Fibroblast of pulmonary artery (primary cell): ENCODE measurements at places on chromosomes 2 and 18.

DNA sequence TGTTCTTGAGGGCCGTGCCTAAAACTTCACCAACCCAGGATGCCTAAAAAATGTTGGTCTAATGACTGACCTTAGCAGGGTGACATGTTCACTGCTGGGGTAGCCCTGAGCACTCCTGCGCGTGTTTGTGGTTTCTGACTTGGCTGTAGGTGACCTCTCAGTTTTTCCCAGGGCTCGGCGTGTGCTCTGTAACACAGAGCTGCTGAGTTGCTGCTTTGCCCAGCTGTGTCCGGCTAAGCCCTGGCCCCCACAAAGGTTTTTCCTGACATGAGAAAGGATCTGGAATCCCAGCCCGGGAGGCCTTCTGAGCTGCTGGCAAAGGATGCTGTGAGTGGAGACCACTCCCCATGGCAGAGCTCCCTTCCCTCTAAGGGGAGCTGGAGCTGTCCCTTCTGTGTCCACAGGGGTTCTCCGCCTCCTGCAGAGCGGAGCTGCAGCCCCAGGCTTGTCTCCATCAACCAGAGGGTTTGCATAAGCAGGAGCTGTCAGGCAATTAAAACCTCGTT lies 52.7 kb downstream of the CRIM1 start:
- peak; percentile 73 for DNase-seq

- DNase-seq, result no peak
Measured at GRCh38 chr2:146128216-146128615, 1608.3 kb upstream of the ZEB2 start.

- no peak for DNase-seq
Measured at GRCh38 chr2:206084870-206085741, 868 bp downstream of the INO80D start.

- DNase-seq, result peak; percentile 91
Measured at GRCh38 chr2:26355038-26355995, 8.7 kb upstream of the ADGRF3 start.

GRCh38 chr2:241038374-241039180 lies 40.2 kb downstream of the SNED1 start:
- DNase-seq, result no peak

GRCh38 chr18:63236406-63236805 lies 83.2 kb downstream of the BCL2 start:
- no peak for DNase-seq

DNA sequence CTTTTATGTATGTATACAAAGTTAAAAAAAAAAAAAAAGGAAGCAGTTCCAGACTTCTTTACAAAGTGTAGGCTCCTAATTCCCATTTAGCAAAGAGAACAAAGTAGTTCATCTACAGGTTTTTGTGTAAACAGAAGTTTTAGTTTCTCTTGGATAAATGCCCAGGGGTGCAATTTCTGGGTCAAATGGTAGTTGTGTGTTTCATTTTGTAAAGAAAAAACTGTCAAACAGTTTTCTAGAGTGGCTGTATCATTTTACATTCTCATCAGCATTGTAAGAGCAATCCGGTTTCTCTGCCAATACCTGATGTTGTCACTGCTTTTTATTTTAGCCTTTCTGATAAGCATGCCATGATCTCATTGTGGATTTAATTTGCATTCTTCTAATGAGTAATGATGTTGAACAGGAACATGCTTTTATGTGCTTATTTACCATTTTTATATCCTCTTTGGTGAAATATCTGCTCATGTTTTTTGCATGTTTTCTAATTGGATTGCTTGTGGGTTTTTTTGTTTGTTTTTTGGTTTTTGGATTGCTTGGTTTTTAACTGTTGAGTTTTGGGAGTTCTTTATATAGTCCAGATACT lies 16.6 kb upstream of the PSME4 start:
- DNase-seq, result peak; percentile 51

DNA sequence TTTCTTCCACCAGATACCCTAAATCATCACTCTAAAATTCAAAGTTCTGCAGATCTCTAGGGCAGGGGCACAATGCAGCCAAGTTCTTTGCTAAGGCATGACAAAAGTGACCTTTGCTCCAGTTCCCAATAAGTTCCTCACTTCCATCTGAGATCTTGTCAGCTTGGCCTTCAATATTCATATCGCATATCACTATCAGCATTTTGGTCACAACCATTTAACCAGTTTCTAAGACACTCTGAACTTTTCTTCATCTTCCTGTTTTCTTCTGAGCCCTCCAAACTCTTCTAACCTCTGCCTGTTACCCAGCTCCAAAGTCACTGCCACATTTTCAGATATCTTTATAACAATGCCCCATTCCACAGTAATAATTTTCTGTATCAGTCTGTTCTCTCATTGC lies 452.6 kb upstream of the TRIB2 start:
- no peak for DNase-seq

DNA sequence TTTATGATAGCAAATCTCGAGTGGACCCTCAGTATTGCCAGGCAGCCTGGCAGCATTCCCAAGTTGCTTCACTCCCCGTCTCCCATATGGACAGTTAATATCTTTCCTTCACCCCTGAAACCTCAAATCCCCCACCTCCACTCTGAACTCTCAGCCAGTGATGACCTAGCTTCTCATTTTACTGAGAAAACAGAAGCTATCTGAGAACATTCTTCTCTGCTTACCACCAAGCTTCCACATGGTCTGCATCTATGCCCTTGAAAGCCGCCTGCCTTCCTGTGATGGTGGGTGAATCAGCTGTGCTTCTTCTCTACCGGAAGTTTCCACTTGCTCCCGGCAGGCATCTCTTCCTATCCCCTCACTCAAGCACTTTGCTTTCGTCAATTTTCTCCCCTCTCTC lies 529.2 kb downstream of the EPHA4 start:
- DNase-seq, result no peak

GRCh38 chr2:233312874-233313273 lies 5.3 kb downstream of the SAG start:
- DNase-seq, result no peak

GRCh38 chr2:148519013-148519412 lies 125.5 kb upstream of the EPC2 start:
- no peak for DNase-seq

- DNase-seq, result peak; percentile 26
Measured at GRCh38 chr2:39732482-39732881, 46.6 kb downstream of the THUMPD2 start.

DNA sequence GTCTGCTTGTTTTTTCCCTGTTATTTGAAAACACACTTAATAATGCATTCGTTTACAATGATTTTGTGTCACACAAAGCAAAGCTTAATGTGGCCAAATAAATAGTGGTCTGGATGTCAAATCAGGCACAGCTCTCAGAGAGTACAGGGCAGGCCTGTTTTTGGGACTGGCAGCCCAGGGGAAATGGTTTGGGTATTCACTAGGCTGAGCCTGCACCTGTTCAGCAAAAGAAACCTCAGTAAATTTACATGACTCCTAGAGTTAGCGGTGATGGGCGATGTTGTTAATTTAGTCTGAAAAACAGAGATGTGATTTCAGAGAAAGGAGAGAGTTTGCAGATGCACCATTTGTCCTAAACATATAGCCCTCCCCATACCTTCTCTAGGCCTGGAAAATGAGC lies 197.1 kb downstream of the ALK start:
- no peak for DNase-seq

GRCh38 chr18:38611036-38611964 lies 1045.7 kb upstream of the CELF4 start:
- no peak for DNase-seq

GRCh38 chr2:217371781-217372213 lies 511.9 kb upstream of the TNP1 start:
- DNase-seq, result no peak

- DNase-seq, result no peak
Measured at GRCh38 chr18:58105206-58105887, 61.3 kb downstream of the NEDD4L start.

DNA sequence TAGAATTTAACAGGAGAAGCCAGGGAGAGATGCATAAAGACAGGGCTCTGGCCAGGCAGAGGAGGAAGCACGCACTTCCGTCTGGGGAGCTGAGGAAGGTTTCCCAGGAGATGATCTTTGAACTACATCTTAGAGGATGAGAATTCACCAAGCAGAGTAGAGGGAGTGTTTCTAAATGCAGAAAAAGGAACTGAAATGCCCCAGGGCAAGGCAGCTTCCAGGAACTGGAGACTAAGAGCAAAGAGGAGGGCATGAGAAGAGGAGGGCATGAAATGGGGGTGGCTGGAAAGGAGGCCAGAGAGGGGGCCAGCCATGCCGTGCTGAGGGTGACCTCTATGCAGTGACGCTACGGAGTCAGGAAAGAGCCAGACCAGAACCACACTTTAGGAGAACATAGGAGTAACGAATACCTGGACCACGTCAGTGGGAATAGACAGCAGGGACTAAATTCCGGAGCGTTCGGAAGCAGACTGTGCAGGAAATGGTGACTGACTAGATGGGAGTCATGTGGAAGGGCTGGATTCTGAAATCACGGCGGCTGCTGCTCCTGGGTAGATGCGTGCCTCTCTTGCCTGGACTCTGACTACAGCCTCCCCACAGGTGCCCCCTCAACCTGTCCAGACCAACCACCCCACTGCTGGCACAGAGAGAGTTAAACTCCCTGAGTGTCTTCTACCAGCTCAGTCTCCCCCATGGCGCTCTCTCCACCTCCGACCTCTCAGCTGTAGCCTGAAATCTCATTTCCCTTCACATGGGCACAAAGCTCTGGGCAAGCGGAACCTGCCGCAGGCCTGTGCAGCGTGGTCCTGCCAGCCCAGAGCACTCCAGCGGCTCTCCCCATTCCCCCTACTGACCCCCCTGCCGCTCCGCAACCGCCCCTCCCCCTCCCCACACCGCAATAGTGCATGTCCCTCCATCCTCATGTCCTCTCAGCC lies 87.0 kb upstream of the RTN4 start:
- DNase-seq, result no peak

DNA sequence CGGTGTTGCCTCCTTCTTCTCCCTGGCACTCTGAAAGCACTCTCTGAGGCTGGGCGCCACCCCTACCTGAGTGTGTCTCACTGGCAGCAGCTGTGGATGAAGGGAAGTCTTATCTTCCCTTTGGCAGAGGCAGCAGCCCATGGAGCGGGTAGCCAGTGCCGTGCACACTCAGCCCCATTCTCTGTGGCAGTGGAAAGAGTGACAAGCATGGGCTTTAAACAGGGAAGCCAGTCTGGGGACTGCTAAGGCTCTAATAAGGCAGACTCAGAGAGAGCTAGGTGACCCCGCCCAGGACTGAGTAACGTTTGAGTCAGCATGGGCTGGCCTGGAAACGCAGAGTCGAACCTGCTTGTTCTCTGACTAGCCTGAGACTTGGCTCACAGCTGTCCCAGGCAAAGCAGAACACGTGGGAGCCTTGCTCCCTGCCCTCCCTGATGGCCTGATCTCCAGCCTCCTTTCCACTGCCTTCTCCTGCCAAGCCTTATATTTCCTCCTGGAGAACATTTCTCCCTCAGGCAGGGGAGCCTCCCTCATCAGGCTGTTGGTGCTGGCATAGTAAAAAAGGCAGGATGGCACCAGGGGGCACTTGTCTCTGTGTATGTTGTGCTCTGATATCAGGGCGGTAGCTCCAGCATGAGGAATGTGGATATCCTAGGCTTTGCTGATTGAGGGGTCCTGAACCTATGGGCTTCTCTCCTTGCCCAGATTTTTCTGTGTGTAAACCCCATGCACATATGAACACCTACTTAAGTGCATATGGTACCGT lies 93.9 kb upstream of the LGALSL start:
- peak; percentile 92 for DNase-seq

DNA sequence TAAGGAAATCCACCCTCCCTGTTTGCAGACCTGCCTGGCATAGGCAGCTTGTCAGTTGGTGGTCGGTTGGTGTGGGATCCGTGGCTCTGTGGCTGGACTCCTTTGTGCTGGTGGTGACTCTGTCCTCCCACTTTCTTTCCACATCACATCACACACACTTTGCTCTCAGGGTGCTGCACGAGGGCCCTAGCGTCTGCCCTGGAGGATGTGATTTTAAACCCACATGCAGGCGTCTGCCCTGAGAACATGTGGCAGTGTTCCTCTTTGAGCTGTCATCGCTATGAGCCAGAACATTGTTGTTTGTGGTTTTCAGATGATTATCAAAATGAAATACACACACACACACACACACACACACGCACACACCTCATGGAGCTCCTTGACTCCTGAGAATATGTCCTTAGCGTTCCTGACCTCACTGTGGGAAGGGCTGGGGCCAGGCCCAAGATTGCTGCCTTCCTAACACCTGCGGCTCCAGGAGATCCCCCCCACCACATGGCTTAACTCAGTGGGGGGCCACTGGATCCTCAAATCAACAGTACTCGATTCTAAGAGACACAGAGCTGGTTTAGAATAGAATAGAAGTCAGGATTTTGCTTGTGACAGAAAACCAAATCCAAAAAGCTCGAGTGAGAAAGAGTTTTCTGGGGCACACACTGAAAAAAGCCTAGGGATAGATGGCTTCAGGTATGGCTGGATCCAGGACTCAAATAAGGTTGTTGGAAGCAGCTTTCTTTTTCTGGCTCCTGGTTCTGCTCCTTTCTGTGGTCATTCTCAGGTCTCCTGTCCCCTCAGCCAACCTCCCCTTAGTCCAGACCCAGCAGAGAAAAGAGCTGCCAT lies 54.8 kb downstream of the RTP5 start:
- no peak for DNase-seq

DNA sequence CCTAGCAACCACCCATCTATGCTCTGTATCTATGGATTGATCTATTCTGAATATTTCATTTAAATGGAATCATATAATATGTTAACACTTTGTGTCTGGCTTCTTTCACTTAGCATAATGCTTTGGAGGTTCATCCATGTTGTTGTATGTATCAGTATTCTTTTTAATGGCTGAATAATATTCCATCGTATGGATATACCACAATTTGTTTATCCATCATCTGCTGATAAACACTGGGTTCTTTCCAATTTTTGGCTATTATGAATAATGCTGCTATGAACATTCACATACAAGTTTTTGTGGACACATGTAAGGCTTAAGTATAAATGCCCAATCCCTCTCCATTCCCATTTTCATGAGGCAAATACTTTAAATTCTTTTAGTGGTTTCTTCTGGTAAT lies 52.9 kb downstream of the MRPL33 start:
- no peak for DNase-seq

- no peak for DNase-seq
Measured at GRCh38 chr2:19255481-19255880, 102.9 kb downstream of the OSR1 start.

- peak; percentile 63 for DNase-seq
Measured at GRCh38 chr2:171244466-171244969, 83.8 kb upstream of the TLK1 start.

DNA sequence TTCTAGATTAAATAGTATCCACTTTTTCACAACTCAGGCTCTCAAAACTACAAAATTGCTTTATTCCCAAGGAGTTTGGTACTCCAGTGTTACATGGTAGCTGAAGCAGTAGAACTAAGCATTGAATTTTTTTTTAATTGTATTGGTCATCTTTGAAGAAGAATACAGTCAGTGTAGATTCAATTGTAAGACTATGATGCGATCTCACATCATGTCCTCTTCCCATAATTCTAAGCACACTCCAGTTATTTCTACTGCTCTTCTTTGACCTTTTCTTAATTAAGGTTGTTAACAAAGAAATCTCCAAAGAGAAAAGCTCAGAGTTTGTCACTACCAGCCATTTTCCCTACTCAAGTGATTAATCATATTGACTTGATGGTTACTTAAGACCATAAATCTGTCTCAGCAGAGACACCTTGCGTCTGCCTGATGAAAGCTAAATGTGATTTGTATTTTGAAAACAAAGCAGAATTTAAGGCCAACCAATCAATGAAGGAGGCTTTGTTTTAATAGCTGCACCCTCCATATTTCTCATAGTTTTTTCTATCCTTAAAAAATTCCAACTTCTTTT lies 130.2 kb downstream of the DTNA start:
- DNase-seq, result no peak

GRCh38 chr18:8816220-8816619 lies 110.9 kb downstream of the MTCL1 start:
- no peak for DNase-seq
